M059J (cell line): ENCODE measurements at places on chromosomes 12 and 14. TPM values are rescaled to one million over a fixed set of nuclear protein-coding genes. Genes with fewer than 3 reads are reported as not detected.

FAM186B gene
- 0.07 TPM in 1 of 2 replicates, not detected in the other for total RNA-seq

PHETA1 gene
- 2.3 and 3.9 TPM in 2 replicates for total RNA-seq

INHBC gene
- not detected in 2 replicates for total RNA-seq

LALBA gene
- not detected in 2 replicates for total RNA-seq

OTOGL gene
- 0.15 and 0.71 TPM in 2 replicates for total RNA-seq

DNA sequence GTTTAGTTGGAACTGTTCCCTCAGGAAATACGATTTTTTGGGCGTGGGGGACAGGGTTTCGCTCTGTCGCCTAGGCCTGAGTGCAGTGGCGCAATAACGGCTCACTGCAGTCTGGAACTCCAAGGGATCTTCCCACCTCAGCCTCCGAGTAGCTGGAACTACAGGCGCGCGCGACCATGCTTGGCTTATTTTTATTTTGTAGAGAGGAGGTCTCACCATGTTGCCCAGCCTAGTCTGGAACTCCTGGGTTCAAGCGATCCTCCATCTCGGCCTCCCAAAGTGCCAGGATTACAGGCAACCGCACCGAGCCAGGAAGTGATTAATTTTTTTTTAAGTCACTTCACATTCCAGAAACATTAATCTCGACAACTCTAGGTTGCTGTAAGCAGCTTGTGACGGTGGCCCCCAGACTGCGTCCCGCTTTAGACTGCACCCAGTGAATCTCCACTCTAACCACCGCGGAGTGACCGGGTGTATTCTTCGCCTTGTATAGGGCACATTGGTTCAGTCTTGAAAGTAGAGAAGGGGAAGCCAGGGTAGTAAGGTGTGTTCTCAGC lies 830 bp upstream of the MIS18BP1 start:
- DNase-seq: no peak

DNA sequence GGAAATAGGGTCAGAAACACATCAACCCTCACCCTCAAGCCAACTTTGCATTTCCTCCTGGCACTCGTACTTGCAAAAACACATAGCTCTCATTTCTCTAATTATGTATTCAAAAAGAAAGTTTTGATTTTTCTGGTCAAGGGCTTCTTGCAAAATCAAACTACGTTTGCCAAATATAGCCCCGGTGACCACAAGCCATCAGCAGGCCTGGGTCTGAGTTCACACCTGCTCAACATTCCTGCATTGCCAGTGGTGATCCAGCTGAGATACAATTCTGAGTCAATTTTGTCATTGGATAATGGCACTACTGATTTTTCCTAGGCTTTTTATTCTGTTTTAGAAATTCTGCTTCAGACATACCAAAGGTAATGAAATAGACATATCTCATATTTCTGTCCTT lies 10.7 kb upstream of the BHLHE41 start:
- DNase-seq: no peak

- no peak for DNase-seq
Observed at GRCh38 chr14:54394596-54394995, 2.2 kb upstream of the CDKN3 start.

GRCh38 chr12:56565510-56566101 lies 44.0 kb downstream of the RBMS2 start:
- DNase-seq: no peak

DNA sequence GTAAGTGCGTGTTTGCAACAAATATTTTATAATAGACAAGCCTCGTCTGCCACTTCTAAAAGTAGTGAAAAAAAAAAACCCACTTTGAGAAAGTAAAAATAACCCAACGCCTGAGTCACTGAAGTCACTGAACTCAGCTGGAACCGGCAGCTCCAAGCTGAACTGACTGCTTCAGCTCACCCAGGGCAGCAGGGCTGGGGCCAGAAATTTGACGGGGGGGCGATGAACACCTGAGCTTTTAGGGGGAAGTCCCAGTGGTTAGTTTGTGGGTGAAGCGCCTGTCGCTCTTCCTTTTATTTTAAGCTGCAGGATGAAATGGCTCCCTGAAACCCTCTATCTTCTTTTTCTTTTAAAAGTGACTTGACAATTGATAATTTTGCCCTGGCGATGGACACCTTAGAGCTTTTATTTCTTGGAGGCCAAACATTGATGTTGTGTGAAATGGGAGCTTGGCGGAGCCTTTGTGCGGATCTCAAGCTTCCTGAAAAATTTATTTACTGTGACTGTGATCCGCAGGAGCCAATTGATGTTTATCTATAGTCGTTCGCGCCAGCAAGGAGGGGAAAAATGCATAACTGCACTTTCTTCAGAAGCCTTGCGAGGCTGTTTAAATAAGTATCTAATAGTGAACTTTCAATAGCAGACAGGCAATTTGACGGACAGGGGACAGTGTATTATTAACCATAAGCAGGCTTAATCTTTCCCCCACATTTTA lies 173.2 kb upstream of the MYL2 start:
- no peak for DNase-seq

GRCh38 chr14:89015016-89015415 lies 190.6 kb downstream of the TTC8 start:
- no peak for DNase-seq

GRCh38 chr12:99611599-99611998 lies 36.0 kb upstream of the GARIN6 start:
- DNase-seq: no peak
